ENCODE measurements at places on chromosomes 7 and 10. TPM values are rescaled to one million over a fixed set of nuclear protein-coding genes. Genes with fewer than 3 reads are reported as not detected.

DNA sequence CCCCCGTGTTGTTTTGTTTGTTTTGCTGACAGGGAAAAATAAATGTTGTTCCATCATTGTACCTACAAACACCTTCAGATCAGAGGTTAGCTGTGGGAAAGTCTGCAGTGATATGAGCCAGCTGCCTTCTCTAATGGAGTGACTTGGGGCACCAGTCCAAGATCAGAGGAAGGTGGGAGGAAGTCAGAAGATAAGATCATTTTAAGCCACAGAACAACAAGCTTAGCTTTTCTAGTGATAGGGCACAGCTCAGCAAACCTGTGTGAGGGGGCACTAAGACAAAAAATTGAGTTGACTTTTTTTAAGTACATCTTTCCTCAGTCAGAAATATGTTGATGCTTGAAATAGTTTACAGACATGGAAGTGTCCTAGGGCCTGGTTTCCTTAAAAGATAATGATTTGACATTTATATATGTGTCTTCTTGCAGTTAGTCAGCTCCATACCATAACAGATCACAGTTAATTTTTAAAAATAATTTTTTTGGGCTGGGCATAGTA lies 240.3 kb upstream of the KAT6B start:
- no peak for DNase-seq

GRCh38 chr10:96509017-96509641 lies 4.6 kb downstream of the TLL2 start:
- DNase-seq, result no peak

DNA sequence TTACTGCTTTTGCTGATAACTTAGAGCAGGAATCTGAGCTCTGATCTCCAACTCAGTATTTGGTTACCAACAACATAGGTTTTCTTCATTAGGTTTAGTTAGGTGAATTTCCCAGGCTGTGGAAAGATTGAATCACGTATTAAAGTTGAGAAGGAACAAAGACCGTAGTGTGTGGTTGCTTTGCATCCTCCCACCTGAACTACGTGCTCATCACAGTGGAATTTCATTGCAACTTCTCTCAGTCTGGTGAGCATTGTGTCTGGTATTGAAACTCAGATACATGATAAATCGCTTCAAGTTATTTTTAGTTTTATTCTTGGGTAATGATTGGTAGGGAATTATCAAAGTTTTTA lies 139.4 kb upstream of the AKR1E2 start:
- no peak for DNase-seq

GRCh38 chr7:91135703-91136430 lies 128.4 kb upstream of the FZD1 start:
- DNase-seq, result no peak

- DNase-seq, result no peak
Observed at GRCh38 chr7:51304729-51305128, 11.9 kb downstream of the COBL start.

DNA sequence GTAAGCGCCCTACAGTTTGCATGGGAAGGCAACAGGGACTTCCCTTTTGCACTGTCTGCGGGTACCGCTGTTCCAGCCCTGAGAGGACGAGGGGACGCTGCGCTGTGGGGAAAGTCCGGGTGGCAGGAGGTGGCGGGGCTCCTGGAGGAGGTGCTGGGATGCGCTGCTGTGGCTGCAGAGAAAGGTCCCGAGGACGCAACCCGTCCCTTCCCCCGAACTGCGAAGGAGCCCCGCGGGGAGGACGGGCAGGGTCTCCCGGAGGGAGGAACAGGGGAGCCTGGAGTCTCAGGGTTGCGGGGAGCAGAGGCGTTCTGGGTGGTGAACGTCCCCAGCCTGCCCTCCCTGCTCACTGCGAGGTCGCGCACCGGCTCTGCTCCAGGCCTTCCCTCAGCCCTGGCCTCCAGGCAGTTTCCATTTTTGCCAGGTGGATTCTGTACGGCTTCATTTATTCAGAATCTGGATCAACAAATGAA lies 91.6 kb downstream of the CXCL12 start:
- no peak for DNase-seq

Gene PIK3CG
- polyA plus RNA-seq, result 2.3 TPM

Gene SFRP5
- 0.10 TPM for polyA plus RNA-seq

Gene CLEC2L
- 1.3 TPM for polyA plus RNA-seq

Gene KAZALD1
- polyA plus RNA-seq, result 18.8 TPM

Gene COL28A1
- 10.5 TPM for polyA plus RNA-seq

DNA sequence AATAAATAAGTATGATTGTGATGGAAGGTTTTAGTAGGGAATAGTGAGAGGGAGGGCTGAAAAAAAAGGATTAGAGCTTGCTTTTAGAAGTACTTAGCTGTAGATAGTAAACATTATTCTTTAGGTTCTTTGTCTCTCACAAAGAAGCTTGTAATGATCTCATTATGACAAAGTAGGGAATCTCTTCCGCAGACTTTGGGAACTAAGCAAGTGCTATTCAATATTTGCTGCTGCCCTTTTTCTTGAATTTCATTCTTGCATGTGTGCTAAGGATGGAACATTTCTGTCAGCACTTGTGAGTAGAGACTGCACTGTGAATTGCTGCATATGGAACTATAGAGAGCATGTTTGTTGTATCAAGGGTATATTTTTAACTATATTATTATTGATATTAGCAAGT lies 173.4 kb downstream of the ST7 start:
- no peak for DNase-seq

Gene ANK3
- polyA plus RNA-seq, result 115 TPM

GRCh38 chr10:51924359-51924758 lies 225.0 kb upstream of the CSTF2T start:
- no peak for DNase-seq

DNA sequence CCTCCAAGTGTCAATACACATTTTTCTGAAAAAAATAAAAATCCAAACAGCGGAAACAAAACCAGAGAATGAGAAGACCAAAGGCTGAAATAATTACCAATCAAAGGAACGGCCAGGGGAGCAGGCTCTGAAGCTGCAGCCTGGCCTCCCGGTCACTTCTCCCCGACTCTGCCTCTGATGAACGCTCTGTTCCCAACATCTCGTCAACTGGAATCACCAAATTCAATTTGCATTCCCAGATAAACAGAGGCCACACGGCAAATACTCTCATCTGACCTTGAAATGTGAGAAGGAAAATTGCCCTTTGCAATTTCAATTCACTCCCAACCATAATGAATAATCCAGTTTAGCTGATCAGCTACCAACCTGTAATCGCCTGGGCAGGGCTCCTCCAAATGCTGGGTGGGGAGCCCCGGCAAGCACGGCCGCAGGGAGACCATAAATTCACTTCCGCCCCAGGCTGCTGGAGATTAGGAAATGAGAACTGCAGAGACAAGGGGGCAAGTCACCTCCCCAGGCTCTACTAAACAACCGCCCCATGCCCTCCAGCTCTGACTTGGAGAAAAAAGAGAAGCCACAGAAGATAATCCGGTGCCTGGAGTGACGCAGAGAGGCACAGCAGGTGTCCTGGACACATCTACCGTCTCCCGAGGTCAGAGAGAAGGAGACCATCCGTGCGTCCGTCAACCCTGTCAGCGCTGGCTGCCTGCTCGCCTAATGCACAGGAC lies 153.2 kb downstream of the MAD1L1 start:
- no peak for DNase-seq

GRCh38 chr7:155881471-155882350 lies 69.4 kb upstream of the SHH start:
- no peak for DNase-seq

DNA sequence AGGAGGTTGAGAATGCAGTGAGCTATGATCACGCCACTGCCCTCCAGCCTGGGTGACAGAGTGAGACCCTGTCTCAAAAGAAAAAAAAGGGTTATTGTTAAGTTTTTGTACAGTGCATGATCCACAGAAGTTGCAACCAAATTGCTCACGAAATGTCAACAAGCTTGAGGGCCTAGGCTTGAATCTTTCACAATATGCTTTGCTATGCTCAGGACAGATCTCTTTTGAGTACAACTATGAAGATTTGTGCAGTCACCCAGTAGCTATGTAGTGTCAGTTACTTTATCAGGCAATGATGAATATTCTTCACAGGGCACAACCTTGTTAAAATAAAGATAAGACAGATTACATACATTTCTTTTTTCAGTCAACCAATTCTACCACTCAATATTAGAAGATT lies 109.2 kb downstream of the PRTFDC1 start:
- no peak for DNase-seq

GRCh38 chr7:22153432-22154142 lies 203.4 kb downstream of the RAPGEF5 start:
- DNase-seq, result no peak

Gene CALD1
- 252 TPM for polyA plus RNA-seq

- no peak for DNase-seq
Observed at GRCh38 chr7:79317728-79318127, 135.7 kb downstream of the MAGI2 start.

DNA sequence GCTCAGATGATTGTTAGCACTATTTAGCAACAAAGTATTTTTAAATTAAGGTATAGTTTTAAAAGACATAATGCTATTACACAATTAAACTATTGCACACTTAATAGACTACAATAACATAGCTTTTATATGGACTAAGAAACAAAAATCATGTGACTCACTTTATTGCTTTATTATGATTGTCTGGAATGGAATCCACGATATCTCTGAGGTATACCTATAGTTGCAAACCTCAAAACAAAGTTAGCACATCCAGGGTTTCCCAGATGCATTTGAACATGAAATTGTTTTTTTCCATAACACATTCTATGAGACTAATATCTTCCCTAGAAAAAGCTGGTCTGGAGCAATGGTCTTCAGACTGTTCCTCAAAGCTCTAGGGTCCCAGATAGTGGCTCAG lies 18.3 kb upstream of the RPEL1 start:
- no peak for DNase-seq

DNA sequence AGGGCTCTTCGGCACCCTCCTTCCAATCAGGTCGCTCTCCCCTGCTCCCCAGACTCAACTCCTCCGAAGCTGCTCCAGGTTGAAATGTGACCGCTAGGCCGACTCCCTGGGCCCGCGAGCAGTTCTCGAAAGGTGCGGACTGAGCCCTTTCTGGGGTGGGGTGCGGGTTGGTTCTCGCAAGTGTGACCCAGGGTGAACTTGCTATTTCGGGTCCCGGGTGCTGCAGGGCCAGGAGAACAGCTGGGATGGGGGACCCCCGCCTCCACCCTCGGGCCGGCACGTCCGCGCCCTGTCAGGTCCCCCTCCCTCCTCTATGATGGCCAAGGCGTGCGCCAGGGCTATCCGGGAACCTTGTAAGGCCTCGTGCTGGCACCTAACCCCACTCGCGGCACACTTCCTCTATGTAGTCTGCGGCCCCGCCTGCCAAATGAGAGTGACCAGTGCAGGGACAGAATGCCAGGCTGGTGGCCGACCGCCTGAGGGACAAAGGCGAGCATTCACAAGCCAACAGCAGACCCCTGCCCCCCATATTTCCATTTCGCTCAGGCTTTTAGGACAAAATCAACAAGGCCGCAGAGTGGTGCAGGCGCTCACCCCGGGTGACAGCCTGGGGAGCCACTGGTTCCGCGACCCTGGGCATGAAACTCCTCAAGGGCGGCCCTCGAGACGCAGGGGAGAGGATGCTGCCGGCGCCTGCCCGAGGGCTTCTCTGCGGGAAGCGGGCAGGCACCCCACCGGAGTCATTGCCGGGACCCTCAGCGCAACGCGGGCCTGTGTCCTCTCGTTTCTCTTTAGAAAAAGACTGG lies 13.7 kb upstream of the HOXA13 start:
- DNase-seq, result no peak

DNA sequence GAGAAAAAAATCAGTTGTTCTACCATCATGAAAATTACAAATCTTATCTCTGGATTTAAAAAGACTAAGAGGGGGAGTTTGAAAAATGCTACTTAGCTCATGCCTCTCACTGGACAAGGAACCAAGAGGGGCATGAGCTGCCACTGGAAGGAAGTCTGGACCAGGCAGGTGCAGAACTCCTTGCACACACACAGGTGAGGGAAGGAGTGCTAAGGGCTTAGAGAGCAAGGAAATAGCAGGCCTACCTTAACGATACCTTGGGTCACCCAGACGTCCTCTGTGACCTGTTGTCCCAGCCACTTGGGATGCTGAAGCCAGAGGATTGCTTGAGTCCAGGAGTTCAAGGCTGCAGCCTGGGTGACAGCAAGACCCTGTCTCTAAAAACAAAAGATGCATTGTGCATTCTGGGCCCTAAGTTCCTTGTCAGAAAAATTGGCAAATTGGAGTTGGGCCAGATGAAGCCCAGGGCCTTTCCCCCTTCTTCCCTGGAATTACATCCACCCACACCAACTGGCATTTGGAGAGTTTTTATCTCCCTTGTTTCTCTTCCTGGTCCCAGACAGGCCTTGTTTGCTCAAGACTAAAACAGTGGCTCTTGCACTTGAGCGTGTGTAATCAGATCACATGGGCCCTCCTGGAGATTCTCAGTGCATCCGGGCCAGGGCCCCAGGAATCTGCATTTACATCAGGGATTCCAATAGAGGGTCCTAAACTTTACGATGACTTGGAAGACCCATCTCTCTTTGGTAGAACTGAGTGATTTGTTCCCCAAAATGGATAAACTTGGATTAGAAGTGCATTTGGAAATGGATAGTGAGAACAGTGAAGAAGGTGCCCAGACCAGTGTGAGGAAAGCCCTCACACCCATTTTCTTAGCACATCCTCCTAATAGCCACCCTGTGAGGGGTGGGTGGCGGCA lies 3.0 kb downstream of the DDIT4 start:
- DNase-seq, result no peak

DNA sequence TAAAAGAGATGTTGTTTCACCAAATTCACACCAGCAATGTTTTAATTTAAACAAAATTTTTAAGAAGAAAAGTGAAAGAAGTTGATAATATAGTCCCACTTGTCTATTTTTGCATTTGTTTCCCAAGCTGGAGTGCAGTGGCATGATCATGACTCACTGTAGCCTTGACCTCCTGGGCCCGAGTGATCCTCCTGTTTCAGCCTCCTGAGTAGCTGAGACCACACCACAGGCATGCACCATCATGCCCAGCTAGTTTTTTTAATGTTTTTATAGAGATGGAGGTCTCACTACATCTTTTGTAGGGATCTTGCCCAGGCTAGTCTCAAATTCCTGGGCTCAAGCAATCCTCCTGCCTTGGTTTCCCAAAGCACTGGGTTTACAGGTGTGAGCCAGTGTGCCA lies 14.1 kb upstream of the NDUFA5 start:
- no peak for DNase-seq

DNA sequence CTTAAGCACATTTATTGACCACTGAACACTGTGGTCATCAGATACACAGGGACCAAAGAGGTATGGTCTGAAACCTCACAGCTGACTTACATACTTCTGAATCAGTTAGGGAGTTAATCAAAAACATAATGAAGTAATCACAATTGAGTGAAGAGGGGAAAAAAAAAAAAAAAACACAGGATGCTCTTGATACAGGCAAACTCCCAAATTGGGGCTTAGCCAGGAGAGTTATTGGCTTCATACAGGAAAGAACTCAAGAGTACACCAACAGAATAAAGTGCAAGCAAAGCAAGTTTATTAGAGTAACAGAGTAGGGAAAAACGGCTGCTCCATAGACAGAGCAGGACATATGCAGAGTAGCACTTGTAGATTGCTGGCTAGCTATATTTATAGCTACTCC lies 917.0 kb downstream of the CNTNAP2 start:
- no peak for DNase-seq

GRCh38 chr10:50400694-50401093 lies 149.4 kb upstream of the ASAH2 start:
- no peak for DNase-seq

Gene SPDYE16
- polyA plus RNA-seq, result 4.4 TPM

Gene TFR2
- 0.99 TPM for polyA plus RNA-seq

Measured in left renal cortex interstitium (tissue), 4 donors.